Stimulated activated CD4-positive, alpha-beta T cell treated with anti-CD3 and anti-CD28 coated beads, Interleukin-1b, Interleukin-23, amount 100 ng/mL, for 1 hour (primary cell): ENCODE measurements at places on chromosomes 3 and 15.

DNA sequence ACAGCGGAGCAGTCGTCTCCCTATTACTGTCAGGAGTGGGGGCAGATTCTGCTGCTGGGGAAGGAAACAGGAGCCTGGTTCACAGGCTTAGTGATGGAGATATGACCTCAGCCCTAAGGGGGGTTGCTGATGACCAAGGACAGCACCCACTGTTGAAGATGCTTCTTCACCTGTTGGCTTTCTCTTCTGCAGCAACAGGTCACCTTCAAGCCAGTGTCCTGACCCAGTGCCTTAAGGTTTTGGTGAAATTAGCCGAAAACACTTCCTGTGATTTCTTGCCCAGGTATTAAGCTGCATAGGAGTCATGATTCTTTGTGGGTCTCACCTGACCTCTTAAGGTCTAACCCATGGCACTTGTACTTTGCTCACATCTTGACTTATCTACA, 14.0 kb downstream of the ATRIP start:
- no peak for DNase-seq

- DNase-seq = no peak
Observed at GRCh38 chr15:38818157-38818790, 253.7 kb upstream of the RASGRP1 start.

DNA sequence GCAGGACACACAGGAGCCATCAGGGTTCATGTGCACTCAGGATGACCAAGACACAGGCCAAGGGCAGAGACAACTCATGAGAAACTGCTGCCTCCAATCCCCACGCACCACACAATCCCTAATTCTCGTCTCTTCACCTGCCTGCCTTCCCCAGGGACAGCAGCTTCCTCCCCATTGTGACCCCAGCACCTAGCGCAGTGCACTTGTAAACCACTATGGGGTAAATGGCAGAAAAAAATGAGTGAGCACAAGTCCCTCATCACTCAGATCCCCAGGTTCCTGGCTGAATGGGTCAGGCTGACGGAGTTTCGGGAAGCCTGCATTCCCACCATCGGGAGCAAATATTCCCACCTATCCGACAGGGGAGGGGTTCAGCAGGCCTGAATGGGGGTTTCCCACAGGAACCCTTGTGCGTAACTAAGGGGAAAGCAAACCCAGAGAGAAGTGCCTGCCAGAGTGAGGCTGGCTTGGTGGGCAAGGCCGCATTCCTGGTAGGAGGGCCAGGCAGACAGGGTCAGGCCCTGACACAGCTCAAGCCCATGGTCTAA, 18.8 kb downstream of the PLXNB1 start:
- no peak for DNase-seq

GRCh38 chr3:74602471-74602870, 12.0 kb downstream of the CNTN3 start:
- DNase-seq = no peak

DNA sequence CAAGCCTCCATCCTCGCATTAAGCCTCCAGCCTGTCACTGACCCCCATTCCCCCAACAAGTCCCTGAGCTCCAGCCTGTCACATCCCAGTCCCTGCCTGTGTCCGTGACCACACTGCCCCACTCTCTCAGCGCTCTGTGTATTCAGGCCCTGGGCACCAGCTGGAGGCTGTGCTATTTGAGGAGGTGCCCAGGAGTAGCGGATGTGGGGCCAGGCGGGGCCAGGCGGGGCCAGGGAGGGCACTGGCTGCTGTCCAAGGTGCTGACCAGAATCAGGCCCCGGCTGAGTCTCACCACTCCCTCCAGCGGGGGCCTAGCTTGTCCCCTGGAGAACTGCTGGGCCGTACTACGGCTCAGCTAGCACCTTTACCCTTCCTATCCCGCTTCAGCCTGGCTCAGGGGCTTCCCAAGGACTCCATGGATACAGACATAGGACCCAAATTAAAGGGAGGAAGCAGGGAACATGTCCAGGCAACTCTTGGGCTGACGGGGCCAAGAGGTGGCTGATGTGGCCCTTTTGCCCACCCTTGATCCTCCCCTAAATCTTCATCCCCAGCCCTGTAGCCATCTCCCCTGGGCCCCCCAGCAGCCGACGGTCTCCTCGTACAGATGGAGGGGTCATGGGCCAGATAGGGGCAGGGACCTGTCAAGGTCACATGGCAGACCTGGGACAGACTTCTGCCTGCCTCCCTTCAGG, 1.1 kb downstream of the HHATL start:
- peak; percentile 11 for DNase-seq

- no peak for DNase-seq
Observed at GRCh38 chr3:31714495-31715280, 182.0 kb downstream of the STT3B start.

DNA sequence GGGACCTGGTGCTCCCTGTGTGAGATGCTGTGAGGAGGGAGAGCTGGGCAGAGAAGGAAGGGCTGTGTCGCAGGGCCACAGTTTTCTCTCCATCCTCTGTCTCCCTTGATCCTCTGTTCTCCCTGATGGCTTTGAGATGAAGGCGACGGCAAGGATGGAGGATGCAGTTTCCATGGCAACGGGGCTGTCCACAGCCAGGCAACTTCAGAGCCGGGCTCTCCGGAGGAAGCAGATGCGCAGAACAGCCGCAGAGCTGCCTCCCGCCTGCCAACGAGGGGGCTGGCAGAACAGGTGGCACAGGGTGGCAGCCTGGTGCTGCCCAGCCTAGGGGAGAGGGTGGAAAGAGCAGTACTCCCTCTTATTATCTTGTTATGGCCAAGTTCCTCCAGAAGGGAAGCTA, 9.9 kb upstream of the GRM2 start:
- no peak for DNase-seq

DNA sequence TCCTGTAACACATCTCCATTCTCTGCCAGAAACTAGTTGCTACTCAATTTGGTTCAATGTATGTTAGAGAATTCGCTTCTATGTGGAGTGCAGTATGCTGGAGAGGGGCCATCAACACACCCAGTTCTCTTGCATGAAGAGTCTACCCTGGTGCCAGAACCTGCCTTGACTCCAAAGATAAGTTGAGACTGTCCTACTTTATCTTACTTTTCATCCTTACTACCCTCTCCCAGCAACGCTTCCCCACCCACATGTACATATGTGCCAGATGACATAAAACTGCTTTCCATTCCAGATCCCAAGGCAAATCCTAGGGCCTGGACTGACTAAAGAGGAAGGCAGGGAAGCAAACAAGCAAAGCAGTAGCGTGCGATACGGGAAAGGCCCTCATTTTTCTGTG, 442.6 kb upstream of the THRB start:
- DNase-seq = no peak

- no peak for DNase-seq
Observed at GRCh38 chr3:126002189-126002588, 33.2 kb downstream of the ROPN1B start.

- DNase-seq = peak; percentile 28
Observed at GRCh38 chr3:112734736-112735350, 93.9 kb upstream of the CCDC80 start.

GRCh38 chr3:23253214-23253613, 50.1 kb downstream of the UBE2E2 start:
- no peak for DNase-seq

- no peak for DNase-seq
Observed at GRCh38 chr3:66656609-66657008, 155.8 kb upstream of the LRIG1 start.

DNA sequence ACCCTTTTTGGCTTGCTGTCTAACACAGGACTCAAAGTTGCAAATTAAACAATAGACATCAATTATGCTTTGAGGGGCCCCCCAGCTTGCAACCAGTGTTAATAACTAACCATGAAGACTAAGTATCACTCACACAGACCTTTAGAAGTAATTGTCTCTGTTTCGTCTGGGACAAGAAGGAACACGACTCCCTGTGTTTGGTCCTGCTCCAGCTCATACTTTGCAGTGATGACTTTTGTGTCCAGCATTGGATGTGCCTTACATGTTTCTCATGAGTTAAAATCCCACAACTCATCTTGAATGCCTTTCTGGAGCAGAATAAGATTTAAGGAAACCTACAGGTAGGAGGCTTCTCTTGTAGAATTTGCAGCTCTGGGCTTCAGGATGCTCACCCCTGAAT, 53.1 kb downstream of the GMNC start:
- DNase-seq = no peak
